Stimulated activated CD4-positive, alpha-beta T cell treated with anti-CD3 and anti-CD28 coated beads, Interleukin-1b, Interleukin-23, amount 100 ng/mL, for 4 hours (primary cell): ENCODE measurements at places on chromosomes 11 and 22.
A peak's percentile ranks its signal among the peaks of the same experiment; 100 is the strongest.

GRCh38 chr11:64660205-64660604 lies 62.8 kb downstream of the NRXN2 start:
- no peak for DNase-seq

DNA sequence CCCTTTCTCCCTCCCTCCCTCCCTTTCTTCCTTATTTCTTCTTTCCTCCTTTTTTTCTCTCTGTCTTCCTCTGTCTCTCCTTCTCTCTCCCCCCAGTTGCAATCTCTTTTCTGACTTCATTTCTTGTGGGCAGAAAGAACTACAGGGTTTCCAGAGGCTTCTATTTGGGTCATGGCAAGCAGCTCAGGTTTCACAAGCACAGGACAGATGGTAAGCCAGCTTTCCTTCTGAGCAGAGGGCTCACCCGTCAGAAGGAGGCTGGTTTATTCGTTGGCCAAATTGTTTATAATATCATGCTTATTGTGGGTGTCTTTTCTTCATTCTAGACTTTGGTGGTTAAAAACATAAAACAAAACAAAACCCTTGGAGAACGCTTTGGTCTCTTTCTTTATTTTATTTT lies 58.9 kb upstream of the CLMP start:
- no peak for DNase-seq

- no peak for DNase-seq
Observed at GRCh38 chr11:131800452-131800851, 430.0 kb downstream of the NTM start.

DNA sequence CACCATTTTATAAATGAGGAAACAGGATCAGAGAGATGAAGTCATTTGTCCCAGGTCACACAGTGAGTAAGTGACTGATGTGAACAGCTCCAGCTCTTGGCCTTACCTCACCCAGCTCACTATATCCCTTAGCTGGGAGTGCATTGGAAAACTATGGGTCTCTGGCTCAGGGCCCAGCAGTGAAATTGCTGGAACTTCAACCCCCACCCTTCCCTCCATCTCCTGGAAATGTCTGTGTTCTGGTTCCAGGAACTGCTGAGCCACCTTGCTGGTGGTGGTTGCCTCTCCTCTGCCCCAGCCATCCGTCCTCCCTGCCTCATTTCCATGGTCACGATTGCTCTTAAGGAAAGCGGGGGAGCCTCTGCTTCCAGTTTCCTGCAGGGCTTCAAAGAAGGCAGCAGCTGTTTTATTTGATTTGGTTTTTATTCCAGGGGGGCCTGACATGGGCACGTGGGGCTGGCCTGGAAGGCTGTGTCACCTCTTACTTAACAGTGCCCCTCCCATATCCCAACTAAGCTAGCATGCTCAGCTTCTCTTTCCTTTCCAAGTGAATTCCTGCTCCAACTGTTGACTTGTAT lies 46.2 kb upstream of the CSTF3 start:
- no peak for DNase-seq

DNA sequence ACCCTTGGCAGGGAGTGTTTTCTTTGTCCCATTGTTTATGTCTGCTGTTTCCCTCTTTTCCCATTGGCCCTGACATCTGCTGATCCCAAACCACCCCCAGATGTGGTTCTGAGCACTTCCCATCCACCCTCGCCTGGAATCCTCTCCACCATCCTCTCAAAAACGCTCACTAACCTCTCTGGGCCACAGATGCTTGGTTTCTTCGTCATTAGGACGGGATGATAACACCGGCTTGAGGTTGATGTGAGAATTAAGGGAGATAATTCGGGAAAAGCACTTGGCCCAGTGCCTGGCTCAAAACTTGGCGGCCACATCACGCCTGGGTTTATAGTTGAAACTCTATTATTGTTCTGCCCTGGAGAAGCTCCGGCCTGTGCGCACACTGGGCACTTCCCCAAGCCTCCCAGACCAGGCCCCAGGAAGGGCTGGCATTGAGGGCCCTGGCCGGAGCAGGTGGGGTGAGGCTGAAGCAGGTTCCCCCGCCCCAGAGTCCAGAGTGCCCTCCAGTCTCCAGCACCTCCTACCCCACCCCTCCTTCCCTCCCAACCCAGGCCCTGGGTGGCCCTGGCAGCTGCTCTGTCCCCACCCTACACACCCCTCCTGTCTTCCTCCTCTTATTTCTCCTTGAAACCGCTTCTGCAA lies 63.7 kb downstream of the CYTH4 start:
- DNase-seq, result no peak

- DNase-seq, result no peak
Observed at GRCh38 chr11:73528013-73528412, 69.9 kb downstream of the FAM168A start.

GRCh38 chr22:28297504-28297903 lies 378.4 kb upstream of the PITPNB start:
- DNase-seq, result no peak

DNA sequence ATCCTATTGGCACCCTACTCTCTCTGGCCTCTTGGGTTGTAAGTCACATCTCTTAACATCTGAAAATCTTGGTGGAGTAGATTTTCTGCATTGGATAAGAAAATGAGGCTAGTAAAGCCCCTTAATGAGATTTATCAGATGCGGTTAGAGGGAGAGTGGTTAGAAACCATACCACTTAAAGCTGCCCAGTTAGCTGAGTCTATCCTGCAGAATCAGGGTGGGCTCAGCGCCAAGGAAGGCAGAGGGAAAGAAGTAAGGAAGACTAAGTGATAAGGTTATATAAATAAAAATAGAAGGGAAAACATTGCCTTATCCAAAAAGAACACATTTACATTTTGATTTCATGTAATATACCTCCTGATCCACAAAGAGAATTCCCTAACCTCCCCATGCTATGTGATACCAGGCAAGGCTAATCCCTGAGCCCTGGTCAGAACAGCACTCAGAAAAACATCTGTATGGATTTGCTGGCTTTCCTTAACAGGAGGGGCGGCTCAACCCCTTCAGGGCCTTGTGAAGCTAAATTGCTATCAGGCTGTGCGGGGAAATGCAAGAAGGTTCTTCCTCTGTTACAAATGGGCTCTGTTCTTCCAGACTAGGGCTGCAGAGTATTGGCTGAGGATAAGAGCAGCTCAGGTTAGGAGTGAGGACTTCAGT lies 101.7 kb downstream of the SNX19 start:
- no peak for DNase-seq

DNA sequence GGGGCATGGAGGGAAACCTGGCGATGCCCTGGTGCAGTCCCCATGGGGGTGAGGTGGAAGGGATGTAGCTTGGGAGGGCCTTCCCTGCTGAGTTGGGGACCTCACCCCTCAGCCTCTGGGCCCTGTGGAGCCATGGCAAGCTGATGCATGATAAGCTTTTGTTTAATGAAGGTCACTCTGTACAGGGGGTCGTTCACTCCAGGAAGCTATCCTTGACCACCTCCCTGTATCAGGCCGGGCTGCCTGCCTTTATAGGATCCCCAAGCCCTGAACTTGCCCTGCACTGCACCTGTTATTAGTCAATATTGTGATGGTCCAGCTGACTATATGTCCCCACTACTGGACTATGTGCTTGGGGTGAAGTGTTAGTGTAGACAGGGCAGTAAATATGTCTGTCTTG lies 49.7 kb upstream of the MYEOV start:
- no peak for DNase-seq

DNA sequence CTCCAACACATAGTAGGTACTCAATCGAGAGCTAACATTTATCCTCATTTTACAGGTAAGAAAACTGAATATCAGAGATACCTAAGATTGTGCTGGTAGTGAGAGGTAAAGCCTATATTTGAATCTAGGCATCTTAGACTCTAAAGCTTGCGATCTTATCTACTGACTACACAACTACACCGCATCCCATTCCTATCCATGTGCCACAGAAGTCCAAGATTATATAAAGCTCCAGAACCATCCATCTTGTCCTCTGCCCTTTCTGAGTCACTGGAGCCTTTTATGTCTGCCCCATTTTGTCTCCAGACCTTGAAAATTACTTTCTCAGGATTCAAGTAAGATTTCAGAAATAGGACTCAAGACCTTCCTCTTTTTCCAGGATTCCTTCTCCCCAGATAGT lies 84.4 kb downstream of the OR5AK2 start:
- DNase-seq, result no peak

- DNase-seq, result no peak
Observed at GRCh38 chr11:73233211-73233610, 15.1 kb downstream of the P2RY2 start.

GRCh38 chr11:10798330-10798928 lies 10.3 kb downstream of the EIF4G2 start:
- no peak for DNase-seq

GRCh38 chr11:66221726-66222236 lies 46.7 kb upstream of the RAB1B start:
- no peak for DNase-seq

DNA sequence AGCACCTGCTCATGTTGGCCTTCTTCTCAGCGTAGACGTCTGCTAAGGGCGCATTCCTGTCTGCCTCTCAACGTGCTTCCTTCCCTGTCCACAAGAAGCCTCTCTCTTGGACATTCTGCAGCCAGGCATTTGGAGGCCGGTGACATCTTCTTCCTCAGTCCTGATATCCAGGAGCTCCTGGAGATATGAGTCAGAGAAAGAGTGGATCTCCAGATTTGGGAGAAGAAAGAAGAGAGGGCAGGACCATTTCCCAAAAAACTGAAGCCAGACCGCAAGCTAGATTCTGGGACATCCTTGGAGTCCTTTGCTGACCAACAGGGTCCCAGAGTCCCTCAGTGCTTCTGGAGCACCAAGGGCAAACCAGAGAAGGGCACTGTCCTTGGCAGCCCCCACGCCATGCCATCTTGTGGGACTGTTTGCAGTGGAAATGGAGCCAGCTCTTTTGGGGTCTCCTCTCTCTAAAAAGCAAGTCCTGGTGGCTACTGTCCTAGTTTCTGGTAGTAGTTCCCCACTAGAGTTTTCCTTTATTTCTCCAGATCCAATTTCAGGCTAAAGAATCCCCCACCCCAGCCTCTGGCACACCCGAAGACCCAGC lies 36.1 kb upstream of the SYT13 start:
- DNase-seq, result no peak

DNA sequence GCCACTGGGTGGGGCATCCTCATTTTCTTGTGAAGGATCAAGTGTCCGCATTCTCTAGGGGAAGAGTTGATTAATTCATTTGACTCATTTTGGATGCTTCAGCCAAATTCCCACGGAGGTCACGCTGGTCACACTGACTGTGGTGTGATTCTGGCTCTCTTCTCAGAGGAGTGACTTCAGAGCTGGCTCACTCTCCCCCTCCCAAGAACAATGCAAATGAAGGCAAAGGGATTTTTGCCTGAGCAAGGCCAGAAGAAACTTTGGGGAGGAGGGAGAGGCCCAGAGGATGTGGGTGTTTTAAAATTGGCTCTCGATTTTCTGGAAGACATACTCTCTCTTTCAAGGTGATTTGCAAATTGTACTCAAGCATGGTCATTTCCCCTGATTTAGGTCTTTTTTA lies 51.1 kb upstream of the LMO2 start:
- DNase-seq, result no peak

GRCh38 chr22:41305646-41306045 lies 4.3 kb downstream of the ZC3H7B start:
- no peak for DNase-seq

GRCh38 chr11:45169310-45170072 lies 23.1 kb downstream of the PRDM11 start:
- no peak for DNase-seq

- DNase-seq, result no peak
Observed at GRCh38 chr11:3148255-3148989, 16.7 kb downstream of the OSBPL5 start.

- no peak for DNase-seq
Observed at GRCh38 chr22:33539902-33540751, 380.1 kb downstream of the LARGE1 start.

GRCh38 chr11:26522912-26523610 lies 49.0 kb downstream of the MUC15 start:
- DNase-seq, result no peak

- no peak for DNase-seq
Observed at GRCh38 chr22:49869845-49870712, 16.4 kb downstream of the ZBED4 start.

- no peak for DNase-seq
Observed at GRCh38 chr11:2780850-2781407, 81.1 kb upstream of the KCNQ1OT1 start.

DNA sequence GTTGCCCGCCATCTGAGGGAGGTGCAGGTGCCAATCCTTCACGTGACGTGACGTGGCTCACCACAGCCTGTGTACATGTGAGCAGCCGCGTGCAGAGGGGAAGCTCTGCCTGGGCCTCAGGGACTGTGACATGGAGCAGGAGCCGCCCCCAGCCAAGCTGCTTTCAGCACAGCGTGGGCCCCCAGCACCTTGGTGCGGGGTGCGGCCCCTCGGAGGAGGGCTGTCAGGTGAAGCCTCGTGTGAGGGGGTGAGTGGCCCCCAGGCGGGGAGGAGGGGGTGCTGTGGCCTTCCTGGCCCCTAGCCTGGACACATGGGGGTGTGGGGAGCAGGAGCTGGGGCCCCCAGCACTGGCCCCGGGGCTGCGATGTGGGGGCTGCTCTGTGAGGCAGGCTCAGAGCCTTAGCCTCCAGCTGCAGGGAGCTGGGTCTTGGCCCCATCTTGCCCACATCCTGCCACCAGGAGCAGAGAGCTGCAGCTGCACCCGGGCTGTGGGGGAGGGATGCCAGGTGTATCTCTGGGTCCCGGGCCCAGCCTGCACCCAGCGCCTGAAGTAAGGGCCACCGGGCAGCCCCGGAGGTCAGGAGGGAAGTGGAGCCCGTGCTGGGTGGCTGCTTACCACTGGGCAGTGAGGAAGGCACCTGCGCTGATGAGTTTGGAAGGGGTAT lies at the start of gene ADORA2A:
TSS of gene ADORA2A (plus strand) at position 100 of the 665 bp plus-strand sequence. CDS start 5,806 bp downstream, outside the sequence.
- DNase-seq, result peak; percentile 69

DNA sequence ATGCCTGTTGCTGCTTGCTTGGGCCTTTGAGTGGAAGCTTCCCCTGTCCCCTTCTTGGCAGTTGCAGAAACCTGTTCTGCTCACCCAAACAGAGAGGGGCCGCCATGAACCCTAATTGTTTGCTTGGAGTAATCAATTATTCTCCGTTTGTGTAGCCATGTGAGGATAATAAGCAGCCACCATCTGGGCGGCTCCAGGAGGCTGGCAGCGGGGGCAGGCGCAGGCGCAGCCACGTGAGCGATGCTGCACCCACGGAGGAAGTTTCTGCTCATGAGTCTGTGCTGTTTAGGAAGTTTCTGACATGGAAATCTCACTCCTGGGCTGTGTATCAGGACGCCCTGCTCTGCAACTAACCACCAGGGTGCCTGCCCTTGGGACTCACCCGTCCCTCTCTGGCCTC lies 90.1 kb downstream of the MPPED1 start:
- no peak for DNase-seq

- DNase-seq, result no peak
Observed at GRCh38 chr22:43867839-43868635, 5.7 kb upstream of the SULT4A1 start.

DNA sequence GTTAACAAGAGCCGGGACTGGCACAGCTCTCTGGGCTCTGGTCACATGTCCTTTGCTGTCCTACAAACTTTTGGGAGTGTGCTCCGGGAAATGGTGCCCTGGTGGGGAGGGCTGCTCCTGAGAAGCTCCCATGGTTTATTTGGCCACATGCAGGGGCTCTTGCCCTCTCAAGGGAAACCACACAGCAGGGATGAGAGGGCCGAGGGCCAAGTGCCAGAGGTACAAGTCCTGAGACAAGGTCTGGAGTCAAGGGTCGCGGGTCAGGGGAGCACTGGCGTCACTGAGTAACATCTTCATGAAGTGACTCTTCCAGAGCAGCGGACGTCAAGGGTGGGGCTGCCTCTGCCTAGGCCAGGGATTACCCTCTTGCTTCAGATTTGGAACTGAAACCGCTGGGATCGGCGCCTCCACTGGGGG lies 1160.6 kb downstream of the TBC1D22A start:
- no peak for DNase-seq

GRCh38 chr11:115885535-115886421 lies 381.6 kb upstream of the CADM1 start:
- DNase-seq, result no peak
